ENCODE measurements at places on chromosomes 12 and 14.
A peak's percentile ranks its signal among the peaks of the same experiment; 100 is the strongest.

GRCh38 chr12:101459642-101460346, 15.3 kb upstream of the SPIC start:
- peak; percentile 15 for DNase-seq

DNA sequence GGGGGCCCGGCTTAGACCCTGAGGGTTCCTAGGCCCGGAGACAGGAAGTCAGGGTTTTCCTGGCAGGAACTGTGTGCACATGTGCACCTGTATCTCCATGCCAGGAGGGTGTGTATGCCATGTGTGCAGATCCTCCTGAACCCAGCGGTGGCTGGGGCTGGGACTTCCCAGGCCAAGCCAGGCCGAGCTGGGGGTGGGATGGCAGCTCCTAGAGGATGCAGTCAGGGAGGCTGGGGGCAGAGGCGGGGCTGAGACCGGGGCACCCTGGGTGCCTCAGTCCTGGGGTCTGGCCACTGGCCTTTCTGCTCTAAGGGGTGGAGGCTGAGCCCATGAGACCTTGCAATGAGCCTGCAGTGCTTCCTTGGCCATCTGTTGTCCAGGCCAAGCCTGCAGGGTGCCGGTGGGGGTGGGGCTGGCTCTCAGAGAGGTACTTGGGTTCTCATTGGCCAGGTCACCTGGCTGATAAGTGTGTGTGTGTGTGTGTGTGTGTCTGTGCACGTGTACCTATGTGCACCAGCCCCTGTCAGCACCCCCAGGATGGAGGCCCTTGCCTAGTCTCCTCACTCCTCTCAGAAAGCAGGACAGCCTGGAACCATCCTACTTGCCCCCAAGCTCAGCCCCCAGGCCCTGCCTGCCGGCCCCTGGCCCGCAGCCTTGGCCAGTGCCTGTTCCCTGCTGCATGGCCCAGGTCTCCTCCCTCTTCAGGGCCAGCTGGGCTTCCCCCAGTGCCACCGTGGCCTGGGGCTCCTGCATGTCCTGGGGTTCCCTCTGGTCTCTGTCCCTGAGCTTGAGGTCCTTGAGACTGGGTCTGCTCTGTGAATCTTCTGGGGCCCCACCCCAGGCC, 10.6 kb upstream of the TNFAIP2 start:
- no peak for DNase-seq

DNA sequence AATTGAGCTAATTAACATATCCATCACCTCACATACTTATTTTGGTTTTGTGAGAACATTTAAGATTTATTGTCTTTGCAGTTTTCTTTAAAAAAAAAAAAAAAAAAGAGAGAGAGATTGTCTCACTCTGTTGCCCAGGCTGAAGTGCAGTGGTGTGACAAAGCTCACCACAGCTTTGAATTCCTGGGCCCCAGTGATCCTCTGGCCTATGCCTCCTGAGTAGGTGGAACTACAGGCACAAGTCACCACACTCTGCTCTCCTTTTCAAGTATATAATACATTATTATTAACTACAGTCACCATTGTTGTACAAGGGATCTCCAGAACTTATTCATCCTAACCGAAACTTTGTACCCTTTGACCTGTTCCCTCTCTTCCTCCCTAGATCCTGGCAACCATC, 64.0 kb downstream of the NUMB start:
- no peak for DNase-seq

- no peak for DNase-seq
These were observed 47.7 kb downstream of the CIT start for GRCh38 chr12:119829439-119829838.

GRCh38 chr12:64236549-64236948, 14.5 kb upstream of the KICS2 start:
- no peak for DNase-seq

DNA sequence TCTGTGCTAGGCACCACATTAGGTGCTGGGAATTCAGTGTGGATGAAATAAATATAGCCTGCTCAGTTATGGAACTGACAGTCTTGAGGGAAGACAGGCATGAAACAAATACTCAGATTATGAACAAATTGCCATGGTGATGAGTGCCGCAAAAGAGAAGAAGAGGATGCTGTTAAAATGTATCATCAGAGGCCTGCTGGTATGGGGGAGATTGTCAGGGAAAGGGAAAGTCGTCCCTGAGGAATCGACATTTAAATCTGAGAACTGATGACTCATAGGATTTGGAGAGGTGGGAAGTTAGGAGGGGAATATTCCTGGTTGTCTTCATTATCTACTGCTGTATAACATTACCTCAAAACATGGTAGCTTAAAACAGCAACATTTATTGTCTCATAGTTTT, 42.0 kb downstream of the PPP1R36 start:
- DNase-seq, result no peak

- DNase-seq, result no peak
These were observed 286.6 kb downstream of the AACS start for GRCh38 chr12:125351788-125352187.

DNA sequence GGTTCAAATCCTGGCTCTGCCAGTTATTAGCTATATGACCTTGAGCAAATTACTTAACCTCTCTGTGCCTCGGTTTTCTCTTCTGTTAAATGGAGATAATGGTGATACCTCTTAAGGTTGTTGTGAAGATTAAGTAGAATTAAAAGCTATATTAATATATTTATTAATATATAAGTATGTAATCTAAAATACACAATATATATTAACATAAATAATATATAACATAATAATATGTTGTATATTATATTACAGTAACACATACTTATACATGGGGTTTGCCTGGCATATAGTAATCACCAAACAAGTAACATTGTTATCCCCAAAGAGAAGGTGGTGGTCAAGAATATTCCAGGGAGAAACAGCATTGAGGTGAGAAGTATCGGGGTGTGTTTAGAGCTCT, 92.0 kb downstream of the CMKLR1 start:
- DNase-seq, result no peak
